ENCODE measurements at places on chromosomes 4 and X.
A peak's percentile ranks its signal among the peaks of the same experiment; 100 is the strongest.

DNA sequence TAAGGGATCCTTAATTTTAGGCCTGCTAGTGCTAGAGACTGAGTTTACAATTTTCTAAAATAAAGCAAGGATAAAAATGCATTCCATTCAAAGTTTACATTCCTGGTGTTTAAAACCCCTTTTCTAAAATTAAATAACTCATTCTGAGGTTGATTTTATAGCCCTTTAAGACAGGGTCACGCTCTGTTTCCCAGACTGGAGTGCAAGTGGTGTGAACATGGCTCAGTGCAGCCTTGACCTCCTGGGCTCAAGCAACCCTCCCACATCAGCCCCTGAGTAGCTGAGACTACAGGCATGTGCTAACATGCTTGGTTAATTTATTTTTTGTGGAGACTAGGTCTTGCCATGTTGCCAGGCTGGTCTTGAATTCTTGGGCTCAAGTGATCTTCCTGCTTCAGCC, 6.8 kb upstream of the CDKL2 start:
- DNase-seq, result peak; percentile 29

- DNase-seq, result no peak
Observed at GRCh38 chrX:123222920-123223319, 38.8 kb downstream of the GRIA3 start.

GRCh38 chrX:139831017-139831416, 101.8 kb downstream of the ATP11C start:
- DNase-seq, result no peak

DNA sequence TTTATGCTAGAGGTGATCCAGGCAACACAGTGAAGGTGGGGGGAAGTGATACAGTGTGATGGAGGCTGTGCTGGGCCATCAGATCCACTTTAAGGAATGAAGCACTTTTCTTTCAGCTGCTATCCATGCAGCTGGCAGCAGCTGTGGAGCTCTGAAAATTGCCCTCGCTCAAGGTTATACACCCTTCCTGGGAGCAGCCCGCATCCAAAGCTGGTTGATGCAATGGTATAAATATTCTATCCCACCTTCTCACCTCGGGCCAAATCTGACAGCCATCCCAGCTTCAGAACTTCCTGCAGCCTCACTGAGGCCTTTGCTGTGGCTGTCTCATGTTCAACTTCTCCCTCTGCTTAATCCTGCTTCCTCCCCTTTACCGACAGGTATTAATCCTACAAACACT, 18.6 kb downstream of the CXCL13 start:
- no peak for DNase-seq

GRCh38 chrX:38618180-38618579, 56.8 kb downstream of the TSPAN7 start:
- no peak for DNase-seq

DNA sequence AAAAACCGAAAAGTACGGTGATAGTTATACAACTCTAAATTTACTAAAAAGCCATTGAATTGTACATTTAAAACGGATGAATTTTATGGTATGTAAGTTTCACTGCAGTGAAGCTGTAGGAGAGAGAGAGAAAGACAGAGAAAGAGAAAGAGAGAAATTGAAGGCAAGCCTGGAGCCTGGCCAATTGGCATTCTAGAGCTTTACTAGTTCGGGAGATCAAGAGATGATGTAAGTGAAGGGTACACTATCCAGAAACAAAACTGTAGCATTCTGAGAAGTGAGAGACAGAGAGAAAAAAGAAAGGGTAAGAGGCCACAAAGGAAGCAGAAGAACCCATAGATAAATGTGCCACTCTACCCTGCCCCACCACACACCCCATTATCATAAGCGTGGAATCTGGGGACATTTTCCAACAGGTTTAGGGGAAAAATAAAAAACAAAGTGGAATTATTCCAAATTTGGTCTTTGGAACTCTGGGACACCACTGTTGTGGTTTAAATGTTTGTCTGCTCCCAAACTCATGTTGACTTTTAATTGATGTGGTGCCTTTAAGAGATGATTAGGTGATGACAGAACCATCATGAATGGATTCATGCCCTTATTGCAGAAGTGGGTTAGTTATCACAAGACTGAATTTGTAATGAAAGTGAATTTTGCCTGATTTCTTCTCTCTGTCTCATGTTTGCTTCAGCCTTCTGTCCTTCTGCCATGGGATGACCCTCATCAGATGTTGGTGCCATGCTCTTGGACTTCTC, 123.0 kb upstream of the PLS3 start:
- no peak for DNase-seq

DNA sequence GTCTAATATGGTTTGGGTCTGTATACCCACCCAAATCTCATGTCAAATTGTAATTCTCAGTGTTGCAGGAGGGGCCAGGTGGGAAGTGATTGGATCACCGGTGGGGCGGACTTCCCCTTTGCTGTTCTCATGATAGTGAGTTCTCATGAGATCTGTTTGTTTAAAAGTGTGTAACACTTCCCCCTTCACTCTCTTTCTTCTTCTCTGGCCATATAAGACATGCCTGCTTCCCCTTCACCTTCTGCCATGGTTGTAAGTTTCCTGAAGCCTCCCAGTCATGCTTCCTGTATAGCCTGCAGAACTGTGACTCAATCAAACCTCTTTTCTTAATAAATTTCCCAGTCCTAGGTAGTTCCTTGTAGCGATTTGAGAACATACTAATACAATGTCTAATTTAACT, 19.7 kb upstream of the SCRG1 start:
- DNase-seq, result peak; percentile 29

DNA sequence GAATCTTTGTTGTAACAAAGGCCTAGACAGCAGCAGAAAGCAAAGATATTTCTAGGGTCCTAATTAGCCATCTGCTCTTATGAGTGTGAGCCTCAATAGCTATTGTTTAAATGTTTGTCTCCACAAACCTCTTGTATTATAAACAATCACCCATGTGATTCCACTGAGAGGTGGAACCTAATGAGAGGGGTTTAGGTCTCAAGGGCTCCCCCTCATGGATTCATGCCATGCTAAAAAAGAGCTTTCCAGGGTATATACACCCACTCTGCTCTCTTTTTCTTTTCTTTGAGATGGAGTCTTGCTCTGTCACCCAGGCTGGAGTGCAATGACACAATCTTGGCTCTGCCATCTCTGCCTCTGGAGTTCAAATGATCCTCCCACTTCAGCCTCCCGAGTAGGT, 42.1 kb downstream of the TRIM61 start:
- DNase-seq, result no peak

GRCh38 chr4:140931911-140932310, 175.7 kb upstream of the TBC1D9 start:
- no peak for DNase-seq

DNA sequence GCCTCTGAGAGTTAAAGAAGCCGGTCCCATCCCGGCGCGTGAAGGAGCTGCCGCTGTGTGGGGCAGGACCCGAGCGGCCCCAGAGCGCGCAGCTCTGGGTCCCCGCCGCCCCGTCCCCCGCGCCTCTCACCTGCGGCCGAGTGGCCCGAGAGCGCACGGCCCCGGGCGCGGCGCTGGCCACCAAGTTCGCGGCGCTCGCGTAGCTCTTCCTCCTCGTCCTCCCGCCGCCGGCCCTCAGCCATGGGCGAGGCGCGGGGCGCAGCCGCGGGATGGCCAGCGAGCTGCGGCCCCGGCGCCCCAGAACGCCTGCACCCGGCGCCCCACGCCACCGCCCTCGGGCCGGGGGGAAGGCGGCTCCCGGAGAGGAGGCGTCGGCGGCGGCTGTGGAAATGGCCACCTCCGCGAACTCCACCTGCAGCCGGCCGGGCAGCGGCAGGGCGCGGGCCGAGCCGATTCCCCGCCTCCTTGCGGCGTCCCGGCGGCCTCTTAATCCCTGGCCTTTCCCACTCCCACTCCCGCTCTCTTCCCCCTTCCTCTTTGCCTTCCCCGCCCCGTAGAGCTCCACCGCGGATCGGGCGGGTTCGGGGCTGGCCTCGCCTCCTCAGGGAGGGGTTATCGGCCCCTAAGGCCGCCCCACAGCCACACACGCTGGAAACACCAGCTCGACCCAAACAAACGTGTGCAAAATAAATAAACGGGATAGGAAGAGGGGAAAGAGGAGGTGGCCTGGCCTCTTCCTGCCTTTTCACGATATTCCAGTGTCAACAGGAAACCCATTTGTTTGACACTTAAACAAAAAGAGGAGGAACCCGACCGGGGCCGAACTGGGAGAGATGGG, at the start of gene SH3D19:
SH3D19 (minus strand) TSS at position 495 of the 838 bp plus-strand sequence; CDS start at position 242, 253 bp downstream.
- DNase-seq, result peak; percentile 74

GRCh38 chr4:23884741-23885140, 5.1 kb downstream of the PPARGC1A start:
- no peak for DNase-seq

- no peak for DNase-seq
Observed at GRCh38 chrX:65635378-65635777, 32.1 kb upstream of the MSN start.

- DNase-seq, result peak; percentile 74
Observed at GRCh38 chr4:81207828-81208227, 7.2 kb downstream of the PRKG2 start.

- no peak for DNase-seq
Observed at GRCh38 chrX:41435708-41436107, 11.4 kb upstream of the NYX start.

GRCh38 chrX:114071412-114071811, 512.5 kb upstream of the HTR2C start:
- DNase-seq, result peak; percentile 20

- no peak for DNase-seq
Observed at GRCh38 chrX:66020631-66021334, 19.1 kb downstream of the VSIG4 start.

- DNase-seq, result no peak
Observed at GRCh38 chr4:48556268-48556667, 66.2 kb downstream of the ZAR1 start.

- peak; percentile 0 for DNase-seq
Observed at GRCh38 chrX:73262991-73263390, 48.3 kb upstream of the NAP1L2 start.

- no peak for DNase-seq
Observed at GRCh38 chrX:21723084-21723483, 34.8 kb downstream of the SMPX start.

DNA sequence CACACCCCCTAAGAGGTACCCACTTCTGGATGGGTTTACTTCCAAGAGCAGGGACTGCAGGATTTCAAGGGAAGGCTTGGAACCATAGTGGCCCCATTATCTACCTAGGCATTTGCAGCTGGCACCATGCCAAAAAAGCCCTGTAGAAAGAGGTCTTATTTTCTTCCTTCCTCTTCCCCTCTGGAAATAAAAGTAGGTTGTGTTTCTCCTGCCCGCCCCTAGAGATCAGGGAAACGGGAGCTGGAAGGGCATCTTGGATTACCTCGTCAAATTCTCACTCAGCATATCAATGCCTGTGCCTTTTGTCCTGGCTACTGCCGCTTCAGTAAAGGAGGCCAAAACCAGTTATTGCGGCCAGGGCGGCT, 1.6 kb downstream of the SCD5 start:
- no peak for DNase-seq

GRCh38 chrX:47061238-47061919, 16.9 kb upstream of the RGN start:
- DNase-seq, result no peak

DNA sequence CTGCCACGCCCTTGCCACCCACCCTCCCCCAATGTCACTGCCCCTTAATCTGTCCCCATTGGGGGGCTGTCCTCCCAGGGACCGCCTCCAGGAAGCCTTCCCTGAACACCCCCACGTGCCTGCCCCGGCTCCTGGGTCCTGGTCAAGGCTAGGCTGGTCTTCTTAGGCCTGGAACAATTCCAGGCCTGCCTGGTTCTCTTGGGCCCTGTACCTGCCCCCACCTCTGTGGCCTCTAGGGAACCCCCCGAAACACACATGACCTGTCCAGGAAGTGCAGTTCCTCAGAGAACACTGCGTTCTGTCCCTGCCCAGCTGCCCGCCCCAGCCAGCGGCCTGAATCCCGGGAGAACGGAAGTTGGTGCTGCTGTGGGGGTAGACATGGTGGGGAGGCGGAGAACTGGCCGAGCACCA, 5.1 kb downstream of the MXD4 start:
- DNase-seq, result no peak

- no peak for DNase-seq
Observed at GRCh38 chr4:181077341-181077740, 1165.9 kb upstream of the TENM3 start.

- peak; percentile 44 for DNase-seq
Observed at GRCh38 chr4:89598602-89599001, 238.4 kb downstream of the SNCA start.

GRCh38 chr4:151688003-151688784, 72.6 kb downstream of the GATB start:
- no peak for DNase-seq

DNA sequence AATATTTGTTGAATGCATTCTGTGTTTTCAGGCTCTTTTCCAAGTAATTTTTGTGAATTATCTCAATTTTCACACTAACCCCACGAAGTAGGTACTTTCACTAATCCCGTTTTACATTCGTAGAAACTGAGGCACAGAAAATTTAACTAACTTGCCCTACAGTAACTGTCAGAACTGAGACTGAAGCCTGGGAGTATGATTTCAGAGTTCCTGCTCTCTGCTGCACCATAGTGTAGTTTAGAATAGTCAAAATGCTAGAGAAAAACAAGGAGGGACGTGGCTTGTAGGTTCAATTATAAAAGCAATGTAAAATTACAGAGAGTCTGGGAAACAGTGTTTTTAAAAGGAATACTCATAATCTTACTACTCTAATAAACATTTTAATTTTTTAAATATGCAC, 2.2 kb downstream of the CLCN3 start:
- DNase-seq, result no peak

DNA sequence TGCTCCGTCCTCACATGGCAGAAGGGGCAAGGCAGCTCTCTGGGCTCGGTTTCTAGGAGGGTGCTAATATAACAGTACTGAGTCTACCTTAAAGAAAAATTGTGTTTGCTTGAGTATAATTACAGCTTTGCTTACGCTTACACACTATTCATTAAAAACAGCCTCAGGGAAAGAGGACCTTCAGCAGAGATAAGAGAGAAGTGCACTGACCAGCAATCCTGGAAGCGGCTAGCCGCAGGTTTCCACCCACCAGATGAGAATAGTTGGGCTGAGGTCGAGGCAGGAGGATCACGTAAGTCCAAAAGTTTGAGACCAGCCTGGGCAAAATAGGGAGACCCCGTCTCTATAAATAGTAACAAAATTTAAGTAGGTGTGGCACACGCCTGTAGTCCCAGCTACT, 15.2 kb upstream of the MRFAP1 start:
- DNase-seq, result no peak

DNA sequence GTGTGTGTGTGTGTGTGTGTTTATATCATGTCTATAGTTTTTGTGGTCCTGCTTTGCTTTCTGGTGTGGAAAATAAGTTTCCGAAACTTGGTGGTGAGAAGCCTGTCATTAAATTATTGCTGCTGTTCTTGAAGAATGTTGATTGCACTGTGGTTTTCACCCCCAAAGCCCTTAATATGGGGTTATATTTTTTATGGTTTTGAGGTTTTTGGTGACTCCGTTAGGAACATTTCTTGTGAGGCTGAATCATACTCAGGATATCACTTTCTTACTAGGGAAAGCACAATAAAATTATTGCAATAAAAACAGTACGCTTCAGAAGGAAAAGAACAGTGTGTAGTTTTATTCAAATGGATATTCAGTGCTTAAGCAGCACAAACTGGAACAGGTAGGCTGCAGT, 539.1 kb upstream of the MAGEB18 start:
- DNase-seq, result no peak

GRCh38 chrX:73877687-73878086, 314.7 kb downstream of the CHIC1 start:
- no peak for DNase-seq

Measured in epithelial cell of esophagus (primary cell).